ENCODE measurements at places on chromosomes 12 and 14.

GRCh38 chr14:104284107-104284592 lies 145.8 kb downstream of the KIF26A start:
- DNase-seq: no peak

- DNase-seq: no peak
Observed at GRCh38 chr12:114018669-114019068, 52.5 kb upstream of the RBM19 start.

DNA sequence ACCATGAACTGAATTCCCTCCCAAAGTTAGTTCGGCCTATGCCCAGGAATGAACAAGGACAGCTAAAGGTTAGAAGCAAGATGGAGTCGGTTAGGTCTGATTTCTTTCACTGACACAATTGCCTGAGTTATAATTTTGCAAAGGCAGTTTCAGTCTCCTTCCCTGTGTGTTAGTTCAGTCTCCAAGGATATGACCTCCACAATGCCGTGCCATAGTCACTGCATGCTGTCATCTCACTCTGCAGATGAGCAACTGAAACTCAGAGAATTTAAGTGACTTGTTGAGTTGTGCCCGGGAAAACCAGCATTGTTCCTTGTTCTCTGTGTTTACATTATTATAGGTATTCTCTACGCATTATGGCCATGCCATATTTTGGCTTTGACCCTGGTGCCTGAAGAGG lies 10.1 kb upstream of the SERPINA1 start:
- no peak for DNase-seq

- no peak for DNase-seq
Observed at GRCh38 chr12:24822121-24822899, 126.6 kb downstream of the BCAT1 start.
